CD4-positive, alpha-beta T cell (primary cell): ENCODE measurements at places on chromosomes 3 and 15.

DNA sequence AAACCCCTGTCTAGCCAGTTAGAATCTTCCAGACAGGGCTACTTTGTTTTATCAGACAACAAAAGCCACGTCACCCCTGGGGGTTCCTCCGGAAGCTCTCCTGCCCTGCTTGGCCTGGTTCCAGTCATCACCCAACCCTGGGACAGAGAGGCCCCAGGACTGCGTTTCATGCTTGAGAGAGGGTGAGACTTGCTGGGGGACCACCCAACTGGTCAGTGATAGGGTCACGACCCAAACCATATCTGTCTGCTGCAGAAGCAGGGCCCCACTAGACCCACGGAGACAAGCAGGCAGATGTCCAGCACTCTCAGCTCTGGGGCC, 1.2 kb downstream of the NT5DC2 start:
- H3K4me3 ChIP-seq = peak overlapping the region; percentile 57
- DNase-seq = no peak
- H3K27me3 ChIP-seq = peaks cover 3% of the 10 kb centered on the region
- H3K36me3 ChIP-seq = no peaks in the 10 kb centered on the region

- H3K4me1 ChIP-seq = peaks cover 17% of the 10 kb centered on the region
- no peaks in the 10 kb centered on the region for H3K36me3 ChIP-seq
- peak overlapping the region; percentile 52 for H3K4me3 ChIP-seq
- DNase-seq = no peak
Observed at GRCh38 chr3:57078344-57078634, 17.8 kb downstream of the SPATA12 start.

GRCh38 chr3:134685929-134686802, 35.3 kb upstream of the KY start:
- no peak for DNase-seq
- H3K27ac ChIP-seq = no peak overlapping the region
- H3K27me3 ChIP-seq = no peaks in the 10 kb centered on the region
- no peak overlapping the region for H3K4me3 ChIP-seq
- no peaks in the 10 kb centered on the region for H3K36me3 ChIP-seq

GRCh38 chr3:45475145-45475544, 86.8 kb downstream of the LARS2 start:
- DNase-seq = no peak
- H3K4me1 ChIP-seq = no peaks in the 10 kb centered on the region
- no peak overlapping the region for H3K27ac ChIP-seq
- H3K36me3 ChIP-seq = peaks cover 44% of the 10 kb centered on the region
- H3K27me3 ChIP-seq = no peaks in the 10 kb centered on the region
- H3K4me3 ChIP-seq = no peak overlapping the region
